Activated T-cell treated with anti-CD3 and anti-CD28 coated beads, Interleukin-2, amount 50 U/mL, for 24 hours (primary cell): ENCODE measurements at places on chromosomes 2 and 18.

GRCh38 chr2:96656540-96656939, 14.0 kb downstream of the FER1L5 start:
- no peak for DNase-seq

GRCh38 chr18:38318416-38318815, 752.8 kb upstream of the CELF4 start:
- DNase-seq: no peak

DNA sequence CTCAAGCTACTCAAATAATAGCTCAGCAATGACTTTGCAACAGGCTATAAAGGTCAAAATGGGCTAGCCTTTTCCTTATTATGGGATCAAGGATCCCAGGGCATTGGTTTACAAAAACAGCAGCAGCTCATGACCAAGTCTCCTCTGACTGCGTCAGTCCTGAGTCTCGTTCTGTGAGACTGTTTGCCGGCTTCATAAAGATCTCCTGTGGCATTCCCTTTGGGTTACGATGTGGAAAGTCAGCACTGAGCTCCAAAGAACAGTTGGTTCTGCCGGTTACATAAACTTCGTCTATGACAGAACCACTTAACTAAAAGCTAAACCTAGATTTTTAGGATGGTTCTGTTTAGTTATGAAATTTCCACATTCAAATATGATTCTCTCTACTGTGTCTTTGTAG, 674.9 kb downstream of the ZEB2 start:
- DNase-seq: no peak

- DNase-seq: peak; percentile 99
Measured at GRCh38 chr2:27370026-27370815, at the start of the genes EIF2B4 and SNX17. Gene EIF2B4 (minus strand): TSS chr2:27370338. CDS start chr2:27370314, 24 bp downstream. Gene SNX17 (plus strand): TSS chr2:27370616. CDS start chr2:27370744, 128 bp downstream.

GRCh38 chr2:232668805-232669444, 28.2 kb upstream of the GIGYF2 start:
- DNase-seq: no peak

GRCh38 chr2:74242354-74243071, 44.1 kb downstream of the MTHFD2 start:
- DNase-seq: no peak

- no peak for DNase-seq
Measured at GRCh38 chr2:141438536-141438935, 692.3 kb downstream of the LRP1B start.

DNA sequence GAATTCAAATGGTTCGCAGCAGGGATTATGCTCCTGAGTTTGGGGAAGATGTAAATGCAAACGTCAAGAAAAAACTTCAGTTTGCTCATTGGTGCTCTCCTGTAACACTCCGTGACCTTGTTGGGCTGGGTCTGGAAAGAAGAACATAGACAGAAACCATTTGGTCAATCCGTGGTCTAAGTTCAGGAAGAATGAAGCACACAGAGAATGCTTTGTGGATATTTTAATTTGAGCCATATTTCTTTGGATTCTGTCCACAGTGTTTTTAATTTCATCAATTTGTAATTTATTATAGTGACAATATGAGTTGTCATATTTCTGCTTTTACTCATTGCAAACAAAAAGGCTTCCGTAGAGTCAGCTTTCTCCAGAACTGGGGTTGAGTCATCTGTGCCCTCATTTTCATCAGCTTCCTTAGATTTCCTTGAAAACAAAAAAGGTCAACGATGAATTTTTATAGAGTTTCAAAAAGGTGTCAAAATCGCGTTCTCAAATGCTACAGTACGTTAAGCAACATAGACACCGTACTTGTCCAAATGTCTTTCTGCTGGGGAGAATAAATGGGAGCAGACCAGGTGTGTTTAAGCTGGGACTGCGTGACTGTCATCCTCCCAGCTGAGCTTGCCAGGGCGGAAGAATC, 606.4 kb downstream of the RNF144A start:
- no peak for DNase-seq

DNA sequence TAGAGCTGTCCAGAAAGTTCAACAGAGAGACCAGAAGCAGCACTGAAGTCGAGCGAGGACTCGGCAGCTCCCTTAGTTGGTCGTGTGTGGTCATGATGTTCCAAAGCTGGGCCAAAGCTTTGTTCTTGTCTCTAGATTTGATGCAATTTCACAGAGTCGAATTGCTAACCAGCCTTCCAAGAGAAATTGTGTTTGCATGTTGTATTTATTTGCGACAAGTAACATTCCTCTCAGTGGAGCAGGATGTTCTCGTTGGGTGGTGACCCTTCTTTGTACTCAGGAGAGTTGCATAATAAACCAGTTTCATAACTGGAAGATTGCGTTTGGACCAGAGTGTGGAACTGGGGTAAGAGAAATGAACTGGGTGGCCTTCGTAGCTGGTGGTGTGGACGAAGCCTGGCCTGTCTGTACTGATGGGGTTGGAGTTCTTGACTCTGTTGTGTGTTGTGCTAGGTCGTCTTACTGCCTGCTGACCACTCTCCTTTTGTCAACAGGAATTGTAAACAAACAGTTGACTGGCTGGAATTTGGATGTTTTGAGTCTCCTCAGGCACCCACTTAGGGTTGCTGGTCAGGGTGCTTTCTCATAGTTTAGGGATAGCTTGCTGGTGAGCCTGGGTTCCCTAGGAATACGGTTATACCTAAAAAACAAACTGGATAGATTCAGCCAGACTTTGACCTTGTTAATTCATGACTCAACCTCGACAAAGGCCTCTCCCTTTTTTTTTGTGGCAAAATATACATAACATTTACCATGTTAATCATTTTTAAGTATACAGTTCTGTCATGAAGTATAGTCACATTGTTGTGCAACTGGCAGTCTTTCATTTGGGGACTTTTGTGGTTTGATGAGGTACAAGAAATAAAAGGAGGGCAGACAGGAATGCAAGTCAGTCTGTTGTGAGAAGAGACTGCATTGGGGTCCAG, 28.9 kb upstream of the TOGARAM2 start:
- no peak for DNase-seq

DNA sequence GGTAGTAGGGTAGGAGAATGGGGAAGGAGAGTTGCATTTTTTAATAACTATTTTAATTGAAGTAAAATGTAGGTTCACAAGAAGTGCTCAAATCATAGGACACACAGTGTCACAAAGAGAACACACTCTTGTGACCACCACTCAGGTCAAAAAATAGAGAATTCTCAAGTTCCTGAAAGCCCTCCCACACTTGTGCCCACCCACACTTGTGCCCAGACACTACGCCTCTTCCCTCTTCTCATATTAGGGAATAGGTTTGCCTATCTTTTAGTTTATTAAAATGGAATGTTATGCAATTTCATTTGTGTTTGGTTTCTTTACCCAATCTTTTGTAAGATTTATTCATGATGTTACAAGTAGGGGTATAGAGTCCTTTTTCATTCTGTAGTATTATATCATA, 67.2 kb downstream of the UGGT1 start:
- no peak for DNase-seq

GRCh38 chr2:102142829-102143449, 393 bp downstream of the IL1R1 start:
- DNase-seq: peak; percentile 61

- no peak for DNase-seq
Measured at GRCh38 chr2:194103941-194104659, 1552.9 kb upstream of the SLC39A10 start.

GRCh38 chr18:65093346-65093745, 657.5 kb upstream of the CDH7 start:
- no peak for DNase-seq

- DNase-seq: no peak
Measured at GRCh38 chr2:8234757-8235374, 447.0 kb upstream of the ID2 start.

GRCh38 chr2:205190528-205190927, 491.8 kb upstream of the NRP2 start:
- DNase-seq: no peak

GRCh38 chr18:13910986-13911385, 4.3 kb downstream of the MC2R start:
- DNase-seq: no peak

DNA sequence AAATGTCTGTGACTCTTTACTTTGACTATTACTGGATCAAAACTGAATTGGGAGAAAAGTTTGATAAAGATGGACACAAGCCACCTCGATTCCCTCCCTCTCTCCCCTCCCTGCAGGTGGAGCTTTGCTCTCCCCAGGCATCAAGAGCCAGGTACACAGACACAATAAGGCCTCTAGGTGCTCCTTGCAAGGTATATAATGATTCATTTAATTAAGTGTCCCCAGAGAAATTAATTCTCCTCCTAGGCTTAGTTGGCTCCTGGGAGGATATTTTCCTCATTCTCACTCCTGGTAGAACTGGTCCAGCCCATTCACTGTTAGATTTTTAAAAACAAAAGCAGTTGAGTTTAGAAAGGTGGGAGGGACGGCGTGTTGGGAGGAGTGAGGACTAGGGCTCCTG, 352.4 kb upstream of the SMIM21 start:
- no peak for DNase-seq

GRCh38 chr2:58046585-58047372, at the start of gene VRK2:
Gene VRK2 (plus strand): TSS chr2:58046806. CDS start chr2:58048832, 2,026 bp downstream.
- DNase-seq: peak; percentile 90

- DNase-seq: peak; percentile 62
Measured at GRCh38 chr2:222319586-222320435, 21.0 kb upstream of the PAX3 start.
